ENCODE measurements at places on chromosomes 11 and 22.
A peak's percentile ranks its signal among the peaks of the same experiment; 100 is the strongest.

DNA sequence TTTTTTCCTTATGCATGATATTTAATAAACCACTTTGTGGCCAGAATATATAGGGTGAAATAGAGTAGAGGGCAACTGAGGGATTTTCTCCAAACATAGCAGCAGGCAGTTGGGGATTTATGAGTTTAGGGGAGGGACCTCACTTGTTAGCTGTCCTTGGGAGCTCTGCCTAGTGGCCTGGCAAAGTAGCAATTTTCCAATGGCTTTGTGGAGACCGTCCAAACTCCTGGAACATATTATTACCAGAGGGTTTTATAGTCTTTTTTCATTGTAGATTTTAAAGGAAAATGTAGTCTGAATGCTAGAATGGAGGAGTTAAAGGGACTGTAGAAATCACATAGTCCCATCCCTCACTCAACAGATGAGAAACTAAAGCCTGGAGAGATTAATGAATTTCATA lies 32.3 kb downstream of the AMOTL1 start:
- DNase-seq: no peak

DNA sequence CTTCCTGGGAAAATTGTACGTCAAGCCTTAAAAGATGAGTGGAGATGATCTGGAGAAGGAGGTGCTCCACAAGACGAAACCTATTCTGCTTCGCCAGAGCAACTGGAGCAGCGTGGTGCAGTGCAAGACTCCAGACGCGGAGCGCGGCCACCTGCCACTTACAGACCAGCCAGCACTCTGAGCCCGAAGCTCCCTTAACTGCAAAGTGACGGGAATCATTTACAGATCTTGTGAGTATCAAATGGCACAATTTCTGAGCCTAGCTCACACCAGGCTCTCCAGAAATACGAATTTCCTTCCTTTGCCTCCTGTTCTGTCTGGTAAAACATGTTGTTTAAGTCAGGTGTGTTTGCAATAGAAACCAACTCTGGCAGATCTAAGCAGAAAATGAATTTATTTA lies 369.3 kb downstream of the CADM1 start:
- no peak for DNase-seq

DNA sequence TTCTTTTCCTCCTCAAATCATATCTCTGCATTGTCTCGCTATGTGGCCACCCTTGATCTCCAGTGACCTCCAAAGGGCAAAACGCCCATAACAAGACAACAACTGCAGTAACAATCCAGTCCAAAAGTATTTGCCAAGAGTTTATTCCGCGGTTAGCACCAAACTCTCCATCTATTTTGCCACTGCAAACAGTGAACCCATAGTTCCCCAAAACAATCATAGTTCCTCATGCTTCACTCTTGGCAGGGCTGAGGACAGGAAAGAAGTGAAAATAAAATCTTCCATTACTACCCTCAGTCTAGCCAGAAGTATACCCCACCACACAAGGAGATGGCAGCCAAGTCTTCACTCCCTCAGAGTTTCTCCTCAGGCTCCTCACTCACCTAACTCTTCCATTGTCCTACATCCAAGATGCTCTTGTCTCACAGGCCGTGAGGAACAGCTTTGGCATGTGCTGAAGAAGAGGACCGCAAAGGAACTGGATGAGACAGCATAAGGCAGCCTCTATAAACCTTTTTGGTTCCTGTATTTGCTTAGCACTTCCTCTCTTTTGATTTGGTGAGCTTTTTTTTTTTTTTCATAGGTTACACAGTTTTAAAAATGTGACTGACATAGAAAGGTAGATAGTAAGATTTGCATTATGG lies at the start of gene LPXN:
TSS of gene LPXN (minus strand) at position 480 of the 644 bp plus-strand sequence. CDS start at position 396, 84 bp downstream.
- DNase-seq: peak; percentile 81

- DNase-seq: no peak
Measured at GRCh38 chr22:29456211-29456671, 17.9 kb downstream of the RFPL1 start.

GRCh38 chr11:45147891-45148675 lies 1.6 kb downstream of the PRDM11 start:
- no peak for DNase-seq

DNA sequence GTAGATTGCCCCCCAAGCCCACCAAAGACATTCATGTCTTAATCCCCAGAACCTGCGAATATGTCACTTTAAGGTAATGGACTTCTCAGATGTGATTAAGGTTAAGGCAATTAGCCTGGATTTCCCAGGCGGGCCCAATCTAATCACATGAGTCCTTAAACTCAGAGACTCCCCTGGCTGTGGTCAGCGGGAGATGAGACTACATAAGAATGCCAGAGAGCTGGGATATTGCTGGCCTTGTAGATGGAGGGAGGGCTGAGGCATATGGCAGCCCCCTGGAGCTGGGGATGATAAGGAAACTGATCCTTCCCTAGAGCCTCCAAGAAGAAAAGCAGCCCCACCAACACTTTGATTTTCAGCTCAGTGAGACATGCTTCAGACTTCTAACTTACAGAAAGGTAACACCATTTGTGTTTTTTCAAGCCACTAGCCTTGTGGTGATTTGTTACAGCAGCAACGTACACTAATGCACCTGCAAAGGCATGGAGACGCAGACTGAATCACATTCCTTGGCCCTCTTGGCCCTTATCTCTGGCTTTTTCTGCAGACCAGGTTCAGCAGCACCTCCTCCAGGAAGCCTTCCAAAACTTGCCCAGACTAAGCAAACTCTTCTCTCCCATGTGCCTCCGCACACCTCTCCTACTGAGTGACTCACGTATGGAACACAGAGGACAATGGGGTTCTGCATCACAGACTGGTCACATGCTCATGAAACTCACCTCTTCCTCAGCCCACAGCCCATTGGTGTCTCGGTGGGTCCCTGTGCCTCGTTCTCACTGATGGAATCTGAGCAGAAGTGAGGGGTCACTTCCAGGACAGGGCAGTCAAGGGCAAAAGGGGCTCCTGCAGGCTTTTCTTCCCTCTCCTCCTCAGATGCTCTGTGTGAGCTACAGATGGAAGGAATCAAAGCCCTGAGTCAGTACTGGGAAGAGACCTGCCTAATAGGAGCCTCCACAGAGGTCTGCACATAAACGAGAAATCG lies 86.3 kb upstream of the HMGXB4 start:
- DNase-seq: no peak

- no peak for DNase-seq
Measured at GRCh38 chr11:65554842-65555430, 3.2 kb downstream of the LTBP3 start.
